Fibroblast of skin of right biceps (primary cell): ENCODE measurements at places on chromosomes 3 and 15.

GRCh38 chr15:71651750-71652186 is 158.6 kb upstream of the NR2E3 start:
- DNase-seq: peak; percentile 71

- DNase-seq: peak; percentile 10
Observed at GRCh38 chr3:144364737-144365136, 393.1 kb downstream of the DIPK2A start.

- DNase-seq: no peak
Observed at GRCh38 chr3:51544011-51544775, 5.7 kb downstream of the RAD54L2 start.

DNA sequence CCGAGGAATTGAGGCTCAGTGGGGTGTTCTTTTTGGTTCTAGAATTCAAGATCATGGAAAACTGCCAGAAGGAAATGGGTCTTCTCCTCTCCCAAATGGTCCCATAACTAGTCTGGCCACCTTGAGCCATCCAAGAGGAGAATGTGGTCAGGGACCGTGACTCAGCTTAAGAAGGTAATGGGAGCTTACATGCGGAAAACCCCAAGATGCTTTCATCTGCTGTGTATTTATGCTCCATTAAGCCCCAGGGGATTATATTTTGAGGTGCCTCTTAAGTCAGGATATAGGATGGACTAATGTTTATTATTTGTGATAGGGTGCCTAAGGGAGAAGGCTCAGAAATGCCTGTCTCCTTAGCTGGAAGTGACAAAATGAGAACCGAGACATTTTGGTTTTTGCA is 39.2 kb upstream of the DLG1 start:
- DNase-seq: no peak

DNA sequence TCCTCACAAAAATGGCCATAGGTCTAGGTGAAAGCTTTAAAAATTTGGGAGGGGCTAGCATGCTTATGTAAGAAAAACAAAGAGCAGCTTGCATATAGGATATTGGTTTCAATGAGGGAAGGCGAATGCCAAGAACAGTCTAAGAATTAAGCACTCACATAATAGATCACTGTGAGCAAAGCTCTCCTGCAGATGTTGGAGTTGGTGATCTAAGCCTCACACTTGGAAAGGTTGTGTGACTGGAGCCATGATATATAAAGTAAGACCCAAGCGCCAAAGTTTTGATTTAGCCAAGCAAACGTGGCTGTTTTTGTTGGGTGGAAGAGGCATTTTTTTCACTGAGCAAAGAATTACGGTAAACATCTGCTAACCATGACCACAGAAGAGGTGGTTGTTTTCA is 237.5 kb downstream of the FOXP1 start:
- DNase-seq: no peak

DNA sequence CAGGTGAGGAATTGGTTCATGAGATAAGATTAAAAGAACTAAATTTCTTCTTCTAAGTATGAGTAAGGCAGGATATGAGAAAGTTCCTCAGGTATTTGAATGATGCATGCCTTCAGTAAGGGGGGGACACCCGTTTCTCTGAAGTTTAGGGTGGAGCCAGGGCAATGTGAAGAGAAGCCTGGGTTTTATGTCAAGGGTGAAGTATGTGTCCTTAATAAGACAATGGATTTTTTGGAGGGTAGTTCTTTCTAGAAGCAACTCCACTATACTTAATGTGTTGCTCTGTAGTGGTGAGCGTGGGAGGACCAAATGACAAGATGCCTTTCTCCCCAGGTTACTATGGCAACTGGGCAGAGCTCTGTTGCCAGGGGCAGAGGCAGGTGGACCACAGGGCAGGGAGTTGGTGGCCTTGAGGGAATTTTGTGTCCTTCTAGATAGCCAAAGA is 44.0 kb downstream of the PHLDB2 start:
- peak; percentile 91 for DNase-seq

GRCh38 chr3:39379778-39380155 is 3.4 kb upstream of the SLC25A38 start:
- DNase-seq: peak; percentile 14

- DNase-seq: peak; percentile 90
Observed at GRCh38 chr15:57485869-57486268, 105.8 kb upstream of the MYZAP start.

- DNase-seq: peak; percentile 54
Observed at GRCh38 chr3:14371573-14372474, 30.6 kb upstream of the SLC6A6 start.

- DNase-seq: no peak
Observed at GRCh38 chr3:115633467-115633866, 10.2 kb downstream of the GAP43 start.

GRCh38 chr15:63110428-63111026 is 11.1 kb upstream of the LACTB start:
- no peak for DNase-seq

- DNase-seq: no peak
Observed at GRCh38 chr15:46410705-46411104, 775.9 kb downstream of the SQOR start.
